ENCODE measurements at places on chromosomes 5 and 9.

GRCh38 chr9:35272989-35273388 lies 111.2 kb downstream of the UNC13B start:
- DNase-seq, result peak; percentile 51

DNA sequence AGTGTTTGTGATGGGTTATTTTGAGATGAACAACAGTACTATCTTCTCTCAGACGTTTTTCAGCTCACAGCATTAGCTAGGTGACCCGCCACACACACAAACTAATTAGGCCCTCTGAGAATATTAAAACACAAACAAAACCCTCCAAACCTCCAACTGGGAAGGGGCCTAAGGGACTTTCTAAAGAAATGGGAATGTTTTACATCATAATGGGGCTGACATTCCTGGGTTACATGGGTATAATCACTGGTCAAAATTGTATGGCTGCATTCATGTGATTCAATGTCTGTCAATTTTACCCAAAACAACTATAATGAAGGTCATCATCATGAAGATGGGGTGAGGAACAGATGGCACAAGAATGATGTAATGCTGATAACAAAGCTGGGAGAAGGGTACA lies 59.6 kb downstream of the SPTLC1 start:
- DNase-seq, result no peak

GRCh38 chr9:2967766-2968165 lies 123.9 kb upstream of the PUM3 start:
- DNase-seq, result peak; percentile 6

GRCh38 chr9:91949392-91949945 lies 559 bp downstream of the ROR2 start:
- no peak for DNase-seq

DNA sequence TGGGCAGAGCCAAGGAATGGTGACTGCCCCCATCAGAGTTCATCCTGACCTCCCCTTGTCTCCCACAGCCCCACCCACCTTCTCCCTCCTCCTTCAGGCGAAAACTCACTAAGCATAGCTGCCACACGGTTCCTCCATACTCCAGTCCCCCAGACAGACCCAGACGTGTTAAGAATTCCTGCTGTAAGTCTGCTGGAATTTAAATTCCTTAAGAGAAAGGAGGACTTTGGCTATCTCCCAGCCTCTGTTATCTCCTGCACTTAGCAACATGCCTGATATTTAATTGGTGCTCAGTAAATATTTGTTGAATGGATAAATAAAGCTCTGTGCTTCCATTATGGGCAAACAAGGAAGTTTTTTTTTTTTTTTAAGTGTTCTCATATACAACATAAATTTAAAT lies 213.7 kb downstream of the RFK start:
- DNase-seq, result no peak

- DNase-seq, result no peak
These were observed 53.8 kb downstream of the NDST1 start for GRCh38 chr5:150561571-150562275.

DNA sequence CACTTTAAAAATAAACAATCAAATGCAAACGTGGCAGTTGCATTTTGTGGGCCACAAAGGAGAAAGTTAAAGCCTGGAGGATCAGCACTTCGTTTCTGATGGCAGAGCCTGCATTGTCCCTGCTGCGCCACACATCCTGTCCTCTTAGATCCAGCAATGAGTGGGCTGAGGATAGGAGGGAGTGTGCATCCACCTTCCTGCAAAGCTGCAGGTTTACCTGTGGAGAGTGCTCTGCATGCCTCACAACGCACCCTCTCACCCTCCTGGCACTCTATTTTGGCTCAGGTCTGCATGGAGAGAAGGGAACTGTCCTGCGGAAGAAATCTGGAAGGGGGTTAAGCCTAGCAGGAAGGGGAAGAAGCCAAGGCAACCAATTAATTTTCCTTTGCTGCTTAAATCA lies 212.2 kb upstream of the SLC24A2 start:
- no peak for DNase-seq

DNA sequence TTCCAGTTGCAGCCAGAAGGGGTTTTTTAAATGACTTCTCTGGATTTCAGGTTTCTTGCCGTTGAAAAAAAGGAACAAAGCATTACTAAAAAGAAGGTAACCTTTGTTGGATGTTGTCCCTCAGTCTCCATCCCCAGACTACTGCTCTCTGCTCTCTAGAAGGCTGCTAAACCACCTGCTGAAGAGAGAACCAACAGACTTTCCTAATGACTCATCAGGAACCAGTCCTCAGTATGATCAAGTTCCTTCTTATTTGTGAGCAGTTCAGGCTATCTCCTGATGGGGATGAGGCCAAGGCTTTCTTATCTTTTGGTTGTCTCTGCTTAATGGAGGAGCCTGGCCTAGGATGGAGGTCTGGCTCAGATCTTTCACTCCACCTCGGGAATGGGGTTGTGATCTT lies 4.1 kb downstream of the KIF4B start:
- no peak for DNase-seq

- no peak for DNase-seq
These were observed 151.2 kb upstream of the ADRA1B start for GRCh38 chr5:159765135-159765433.

- DNase-seq, result no peak
These were observed 387.7 kb downstream of the KDM4C start for GRCh38 chr9:7145361-7146069.

DNA sequence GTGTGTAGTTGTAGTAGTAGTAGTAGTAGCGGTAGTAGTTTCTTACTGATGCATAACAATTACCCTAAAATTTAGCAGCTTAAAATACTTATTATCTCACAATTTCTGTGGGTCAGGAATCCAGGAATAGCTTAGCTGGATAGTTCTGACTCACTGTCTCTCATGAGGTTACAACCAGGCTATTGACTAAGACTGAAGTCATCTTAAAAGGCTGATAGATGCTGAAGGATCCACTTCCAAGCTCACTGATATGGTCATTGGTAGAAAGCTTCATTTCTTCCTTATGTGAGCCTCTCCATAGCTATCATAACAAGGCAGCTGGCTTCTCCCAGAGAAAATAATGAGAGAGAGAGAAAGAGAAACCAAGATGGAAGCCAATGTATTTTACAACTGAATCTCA lies 147.5 kb upstream of the FBXL17 start:
- DNase-seq, result no peak

- DNase-seq, result no peak
These were observed 97.7 kb downstream of the IQGAP2 start for GRCh38 chr5:76500633-76501393.

Data from foreskin melanocyte (primary cell).